ENCODE measurements at places on chromosomes 1 and 21.

DNA sequence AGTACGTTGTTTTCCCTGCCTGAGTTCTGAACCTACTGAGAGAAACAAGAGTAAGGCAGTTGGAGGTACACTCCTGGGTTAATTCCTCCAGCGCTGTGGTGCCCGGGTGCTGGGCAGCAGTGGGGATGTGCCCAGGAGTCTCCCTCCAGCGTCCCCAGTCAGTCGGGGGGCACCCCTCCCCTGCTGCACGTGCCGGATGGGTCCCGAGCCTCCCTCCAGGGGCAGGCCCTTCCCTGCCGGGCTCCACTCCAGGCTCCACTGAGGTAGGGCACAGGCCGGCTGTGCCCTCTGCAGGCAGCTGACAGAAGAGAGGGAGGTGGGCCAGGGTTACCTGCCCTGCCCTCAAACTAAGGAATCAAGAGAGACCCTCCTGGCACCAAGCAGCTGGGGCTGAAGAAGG, 238.1 kb upstream of the VAMP3 start:
- DNase-seq = no peak

DNA sequence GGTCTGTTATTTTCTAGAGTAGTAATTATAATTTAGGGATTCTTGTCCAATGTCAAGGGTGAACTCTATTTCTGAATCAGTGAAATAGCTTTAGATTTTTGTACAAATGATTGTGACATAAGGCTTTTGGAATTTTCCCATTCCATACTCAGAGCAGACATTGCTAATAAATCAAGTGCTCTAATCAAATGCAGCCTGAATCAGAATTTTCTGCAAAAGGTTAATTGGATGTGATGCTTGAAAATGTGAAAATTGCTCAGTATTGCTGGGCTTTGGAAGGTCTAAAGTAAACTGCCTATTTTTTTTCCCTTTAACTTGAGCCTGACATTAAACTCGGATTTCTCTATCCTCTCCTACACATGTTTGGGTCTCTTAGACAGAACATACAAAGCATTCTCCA, 23.2 kb downstream of the SGIP1 start:
- DNase-seq = no peak

DNA sequence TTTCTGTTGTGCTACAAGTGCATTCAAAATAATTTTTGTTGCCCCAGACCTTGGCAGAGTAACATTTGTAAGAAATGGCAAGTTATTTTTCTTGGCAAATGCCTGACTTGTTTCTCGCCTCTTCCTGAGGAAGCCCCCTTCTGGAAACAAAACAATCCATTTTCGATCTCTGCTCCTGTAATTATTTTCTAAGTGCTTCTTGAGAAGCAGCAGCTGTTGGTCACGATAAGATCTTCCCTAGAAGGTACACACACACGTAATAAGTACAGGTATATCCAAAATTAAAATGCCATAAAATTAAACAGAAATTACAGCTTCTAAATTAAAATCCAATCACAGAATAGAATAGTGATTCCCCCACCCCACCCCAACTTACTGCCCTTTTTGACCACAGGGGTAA, 47.3 kb downstream of the LPGAT1 start:
- no peak for DNase-seq

- DNase-seq = no peak
Measured at GRCh38 chr1:158043232-158043631, 49.8 kb downstream of the KIRREL1 start.

DNA sequence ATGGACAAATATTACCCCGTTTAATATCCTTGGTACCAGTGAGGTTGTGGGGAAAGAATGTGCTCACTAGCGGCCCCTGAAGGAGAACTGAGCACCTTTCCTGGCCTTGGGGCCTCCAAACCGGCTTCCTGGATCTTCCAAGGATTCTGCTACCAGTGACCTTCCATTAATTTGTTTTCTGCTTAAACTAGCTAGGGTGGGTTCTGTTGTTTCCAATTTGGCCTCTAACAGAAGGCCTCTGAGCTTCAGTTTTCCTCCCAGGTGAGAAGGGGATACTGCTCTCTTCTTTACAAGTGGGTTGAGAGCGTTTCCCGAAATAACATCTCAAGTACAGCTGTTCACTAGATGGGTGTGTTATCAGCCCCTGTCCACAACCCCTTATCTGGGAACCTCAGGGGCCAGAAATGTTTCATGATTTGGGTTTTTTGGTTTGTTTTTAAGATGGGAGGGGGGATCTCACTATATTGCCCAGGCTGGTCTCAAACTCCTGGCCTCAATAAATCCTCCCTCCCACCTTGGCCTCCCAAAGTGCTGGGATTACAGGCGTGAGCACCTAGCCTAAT, 16.9 kb upstream of the IFNGR2 start:
- DNase-seq = no peak
